ENCODE measurements at places on chromosomes 11 and 22. TPM values are rescaled to one million over a fixed set of nuclear protein-coding genes. Genes with fewer than 3 reads are reported as not detected.

DNA sequence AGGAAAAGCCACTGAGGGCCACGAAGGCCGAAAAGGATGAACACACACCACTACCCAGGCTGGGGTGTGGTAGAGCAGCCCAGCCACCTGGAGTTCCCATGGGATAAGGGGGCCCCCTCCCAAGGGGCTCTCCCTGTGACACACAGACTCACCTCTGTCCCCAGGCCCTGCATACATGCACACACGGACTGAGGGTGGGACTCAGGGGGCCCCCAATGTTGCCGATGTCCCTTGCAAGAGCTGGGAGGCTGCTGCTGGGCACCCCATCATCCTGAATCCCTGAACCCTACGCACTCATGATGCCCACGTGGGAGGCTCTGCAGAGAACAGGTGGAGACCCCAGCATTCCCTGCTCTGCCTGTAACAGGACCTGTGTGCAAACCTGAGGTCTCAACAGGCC lies 14.5 kb downstream of the SHANK2 start:
- DNase-seq = no peak
- peaks cover 12% of the 10 kb centered on the region for H3K27me3 ChIP-seq
- H3K4me3 ChIP-seq = no peak overlapping the region
- H3K36me3 ChIP-seq = no peaks in the 10 kb centered on the region
- H3K4me1 ChIP-seq = no peaks in the 10 kb centered on the region

DNA sequence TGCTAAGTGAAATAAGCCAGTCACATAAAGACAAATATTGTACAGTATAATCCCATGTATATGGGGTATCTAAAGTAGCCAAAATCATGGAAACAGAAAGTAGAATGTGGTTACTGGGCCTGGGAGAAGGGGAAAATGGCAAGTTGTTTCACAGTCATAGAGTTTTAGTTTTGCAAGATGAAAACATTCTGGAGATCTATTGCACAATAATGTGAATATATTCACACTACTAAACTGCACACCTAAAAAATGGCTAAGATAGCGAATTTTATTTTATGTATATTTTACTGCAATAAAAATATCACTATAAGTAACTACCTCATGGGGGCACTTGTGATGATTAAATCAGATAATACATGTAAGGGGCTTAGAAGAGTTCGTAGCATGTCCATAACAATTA lies 72.0 kb upstream of the ARHGAP32 start:
- H3K4me3 ChIP-seq = no peak overlapping the region
- no peaks in the 10 kb centered on the region for H3K36me3 ChIP-seq
- H3K27ac ChIP-seq = no peak overlapping the region
- no peaks in the 10 kb centered on the region for H3K4me1 ChIP-seq
- DNase-seq = no peak
- H3K27me3 ChIP-seq = peaks cover 4% of the 10 kb centered on the region

- no peak for DNase-seq
- peaks cover 6% of the 10 kb centered on the region for H3K27me3 ChIP-seq
- H3K36me3 ChIP-seq = no peaks in the 10 kb centered on the region
Observed at GRCh38 chr11:116285026-116285425, 487.8 kb downstream of the BUD13 start.

DNA sequence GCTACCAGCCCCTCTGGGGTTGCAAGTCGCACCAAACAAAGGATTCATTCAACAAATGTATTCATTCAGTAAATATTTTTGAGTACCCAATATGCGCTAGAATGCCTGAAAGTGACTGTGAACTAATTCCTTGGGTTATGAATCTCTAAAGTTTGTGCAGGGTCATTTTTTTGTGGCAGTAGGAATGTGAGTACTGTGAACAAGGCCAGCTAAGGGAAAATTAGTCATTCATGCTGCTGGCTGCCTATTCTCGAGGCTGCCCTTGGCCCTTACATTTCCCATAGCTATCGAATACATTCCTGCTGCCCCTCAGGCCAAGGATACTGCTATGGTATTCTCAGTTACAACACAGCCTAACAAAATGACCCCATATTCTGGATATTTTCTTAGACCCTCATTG lies 141.6 kb downstream of the TRPC6 start:
- no peaks in the 10 kb centered on the region for H3K4me1 ChIP-seq
- H3K4me3 ChIP-seq = no peak overlapping the region
- no peak for DNase-seq
- no peak overlapping the region for H3K27ac ChIP-seq
- H3K36me3 ChIP-seq = no peaks in the 10 kb centered on the region

GRCh38 chr11:77886401-77886800 lies 65.5 kb downstream of the AAMDC start:
- no peaks in the 10 kb centered on the region for H3K27me3 ChIP-seq
- peaks cover 15% of the 10 kb centered on the region for H3K36me3 ChIP-seq
- no peak overlapping the region for H3K27ac ChIP-seq
- H3K4me3 ChIP-seq = no peak overlapping the region
- no peaks in the 10 kb centered on the region for H3K4me1 ChIP-seq

DNA sequence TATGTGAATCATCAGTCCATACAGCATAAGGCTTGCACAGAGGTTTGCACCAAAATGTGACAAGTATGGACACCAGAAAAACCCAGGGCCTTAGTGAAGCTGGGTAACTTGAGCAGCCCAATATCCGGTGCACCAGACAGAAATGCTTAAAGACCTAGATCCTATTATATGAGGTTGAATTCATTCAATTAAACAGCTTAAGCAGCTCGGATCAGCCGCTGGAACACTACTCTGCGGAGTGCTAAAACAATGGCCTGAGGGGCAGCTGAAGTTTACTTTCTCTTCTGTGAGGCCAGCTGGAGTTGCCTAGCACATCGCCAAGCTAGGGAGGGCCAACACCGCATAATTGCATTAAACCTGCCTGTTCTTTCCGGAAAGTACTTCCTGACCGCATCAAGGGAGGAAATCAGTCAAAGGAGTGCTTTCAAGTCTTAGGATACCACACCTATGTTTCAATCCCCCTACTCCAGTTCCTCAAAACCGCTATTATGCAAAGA lies 17.0 kb upstream of the FAM181B start:
- H3K4me3 ChIP-seq = no peak overlapping the region
- no peak for DNase-seq
- no peaks in the 10 kb centered on the region for H3K36me3 ChIP-seq
- H3K27me3 ChIP-seq = peaks cover 2% of the 10 kb centered on the region
- peaks cover 13% of the 10 kb centered on the region for H3K4me1 ChIP-seq

GRCh38 chr22:44181033-44181911 lies 547 bp downstream of the PARVG start:
- peaks cover 27% of the 10 kb centered on the region for H3K4me1 ChIP-seq
- peak overlapping the region; percentile 89 for H3K4me3 ChIP-seq
- H3K36me3 ChIP-seq = no peaks in the 10 kb centered on the region
- peak overlapping the region; percentile 99 for H3K27ac ChIP-seq
- DNase-seq = peak; percentile 71

DNA sequence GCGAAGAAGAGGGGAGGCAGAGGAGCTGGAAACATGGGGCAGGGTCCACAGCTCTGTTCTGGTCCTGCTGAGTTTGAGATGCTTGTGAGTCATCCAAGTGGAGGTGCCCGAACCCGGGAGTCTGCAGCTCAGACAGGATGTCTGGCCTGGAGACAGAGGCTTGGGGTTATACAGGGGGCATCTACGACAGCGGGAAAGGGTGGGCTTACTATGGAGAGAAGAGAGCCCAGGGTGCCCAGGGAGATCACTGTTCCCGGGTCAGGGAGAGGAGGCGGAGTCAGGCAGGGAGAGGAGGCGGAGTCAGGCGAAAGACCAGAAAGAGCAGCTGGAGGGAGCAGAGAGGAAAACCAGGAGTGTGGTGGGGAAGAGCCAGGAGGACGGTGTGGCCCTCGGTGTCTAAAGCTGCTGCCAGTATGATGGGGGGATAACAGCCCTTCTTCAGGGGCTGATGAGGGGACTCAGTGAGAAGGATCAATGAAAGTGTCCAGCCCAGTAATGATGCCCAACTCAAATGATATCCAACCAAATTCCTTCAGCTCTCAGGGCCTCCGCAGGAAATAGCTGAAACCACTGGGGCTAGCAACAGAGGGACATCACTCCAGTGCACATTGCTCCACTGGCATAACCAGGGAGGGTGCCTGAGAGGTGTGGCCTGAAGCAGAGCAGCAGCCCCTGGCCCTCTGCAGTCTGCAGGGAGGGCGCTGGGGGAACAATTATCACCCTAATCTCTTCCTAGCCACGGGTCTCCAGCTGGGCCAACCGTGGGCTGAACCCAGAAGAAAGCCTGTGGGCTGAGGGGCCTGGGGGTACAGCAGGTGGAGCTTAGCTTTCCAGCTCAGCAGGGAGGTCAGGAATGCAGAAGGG lies 2.6 kb upstream of the LTBP3 start:
- peaks cover 2% of the 10 kb centered on the region for H3K27me3 ChIP-seq
- DNase-seq = no peak
- no peaks in the 10 kb centered on the region for H3K36me3 ChIP-seq
- H3K4me1 ChIP-seq = peaks cover 40% of the 10 kb centered on the region

DNA sequence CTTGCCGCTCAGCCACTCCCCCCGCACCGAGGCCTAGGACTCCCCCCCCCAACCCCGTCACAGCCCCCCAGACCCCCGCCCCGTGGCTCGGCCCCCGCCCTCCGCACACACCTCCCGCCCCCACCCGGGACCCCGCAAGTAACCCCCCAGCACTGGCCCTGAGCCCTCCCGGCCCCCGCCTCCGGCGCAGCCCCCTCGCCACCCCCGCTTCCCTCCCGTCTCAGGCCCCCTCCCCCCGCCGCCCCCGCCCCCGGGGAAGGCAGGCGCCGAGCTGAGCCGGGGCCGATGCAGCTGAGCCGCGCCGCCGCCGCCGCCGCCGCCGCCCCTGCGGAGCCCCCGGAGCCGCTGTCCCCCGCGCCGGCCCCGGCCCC lies 1.5 kb downstream of the SHANK3 start:
- no peak for DNase-seq
- no peaks in the 10 kb centered on the region for H3K4me1 ChIP-seq
- H3K4me3 ChIP-seq = no peak overlapping the region
- H3K27ac ChIP-seq = no peak overlapping the region

DNA sequence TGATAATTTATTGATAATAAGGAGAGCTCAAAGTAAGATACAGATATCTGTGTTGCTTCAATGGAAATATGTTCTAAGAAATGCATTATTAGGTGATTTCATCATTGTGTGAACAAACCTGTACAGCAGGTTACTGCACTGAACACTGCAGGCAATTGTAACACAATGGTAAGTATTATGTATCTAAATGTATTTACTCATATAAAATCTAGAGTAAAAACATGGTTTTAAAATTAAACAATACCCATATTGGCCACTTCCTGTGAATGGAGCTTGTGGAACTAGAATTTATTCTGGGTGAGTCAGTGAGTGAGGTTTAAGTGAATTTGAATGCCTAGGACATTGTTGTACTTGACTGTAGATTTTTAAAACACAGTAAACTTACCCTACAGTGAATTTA lies 722.9 kb upstream of the RAG2 start:
- H3K4me3 ChIP-seq = no peak overlapping the region
- H3K27ac ChIP-seq = no peak overlapping the region
- H3K4me1 ChIP-seq = no peaks in the 10 kb centered on the region
- H3K27me3 ChIP-seq = peaks cover 5% of the 10 kb centered on the region
- no peak for DNase-seq

DNA sequence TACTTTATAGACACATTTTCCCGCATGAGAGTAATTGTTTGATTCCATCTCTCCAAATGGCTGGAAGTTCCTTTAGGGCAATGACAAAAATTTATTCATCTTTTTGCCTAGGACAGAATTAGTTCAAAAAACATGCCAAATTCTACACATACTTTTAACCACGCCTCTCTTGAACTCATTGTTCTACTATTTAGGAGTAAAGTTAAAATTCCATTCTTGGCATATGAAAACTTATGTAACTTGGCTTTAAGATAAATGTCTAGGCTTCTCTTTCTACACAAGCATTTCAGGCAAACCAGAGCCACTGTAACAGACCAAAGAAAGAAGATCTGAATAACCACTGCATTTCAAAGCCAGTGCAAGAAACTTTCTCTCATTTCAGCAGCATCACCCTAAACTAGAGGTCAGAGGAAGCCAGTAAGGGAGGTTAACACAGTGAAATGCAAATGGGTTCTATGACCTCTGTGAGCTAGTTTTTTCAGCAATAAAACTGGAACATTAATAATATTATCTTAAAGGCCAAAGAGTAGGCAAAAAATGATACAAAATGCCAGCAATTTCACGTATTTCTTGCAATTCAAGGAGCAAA lies 73.0 kb downstream of the RSF1 start:
- DNase-seq = no peak
- H3K4me3 ChIP-seq = no peak overlapping the region
- H3K4me1 ChIP-seq = peaks cover 71% of the 10 kb centered on the region
- peaks cover 5% of the 10 kb centered on the region for H3K36me3 ChIP-seq
- H3K27ac ChIP-seq = peak overlapping the region; percentile 18

GRCh38 chr11:29783506-29783905 lies 233.3 kb downstream of the KCNA4 start:
- no peaks in the 10 kb centered on the region for H3K4me1 ChIP-seq
- H3K27ac ChIP-seq = no peak overlapping the region
- no peak for DNase-seq
- no peaks in the 10 kb centered on the region for H3K36me3 ChIP-seq

GRCh38 chr22:17501679-17502285 lies 61.5 kb upstream of the SLC25A18 start:
- DNase-seq = peak; percentile 47
- H3K36me3 ChIP-seq = no peaks in the 10 kb centered on the region
- no peaks in the 10 kb centered on the region for H3K4me1 ChIP-seq

GRCh38 chr22:20741634-20742581 lies 32.0 kb upstream of the SERPIND1 start:
- H3K4me3 ChIP-seq = no peak overlapping the region
- no peak overlapping the region for H3K27ac ChIP-seq
- peaks cover 46% of the 10 kb centered on the region for H3K36me3 ChIP-seq
- peaks cover 4% of the 10 kb centered on the region for H3K27me3 ChIP-seq
- no peaks in the 10 kb centered on the region for H3K4me1 ChIP-seq
- peak; percentile 12 for DNase-seq

- H3K4me1 ChIP-seq = peaks cover 11% of the 10 kb centered on the region
- H3K36me3 ChIP-seq = peaks cover 3% of the 10 kb centered on the region
- H3K27ac ChIP-seq = no peak within 1 kb of the TSS
- peak within 1 kb of the TSS; percentile 73 for H3K4me3 ChIP-seq
Observed at GRCh38 chr11:35617687-35618496, at the start of gene FJX1. TSS of gene FJX1 (plus strand) at chr11:35618460. CDS start at chr11:35618637, 177 bp downstream.

DNA sequence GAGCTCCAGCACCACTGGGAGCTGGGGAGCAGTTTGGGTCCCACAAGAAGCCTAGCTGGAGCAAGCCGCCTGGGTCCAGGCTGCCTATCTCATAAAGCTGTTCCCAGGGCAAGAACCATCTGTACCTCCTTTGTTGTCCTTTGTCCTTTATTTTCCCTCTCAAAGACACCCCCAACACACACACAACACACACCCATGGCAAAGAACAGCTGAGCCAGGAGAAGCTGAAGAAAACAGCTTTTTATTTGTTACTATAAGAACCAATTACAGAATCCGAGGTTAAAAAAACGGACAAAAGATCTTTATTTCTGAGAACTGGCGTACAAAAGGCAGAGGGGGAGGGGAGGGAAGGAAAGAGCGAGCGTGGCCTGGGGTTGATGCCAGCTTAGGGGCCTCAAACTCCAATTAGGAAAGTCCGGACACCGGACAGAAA lies 1.7 kb upstream of the TUT1 start:
- peaks cover 34% of the 10 kb centered on the region for H3K36me3 ChIP-seq
- peaks cover 8% of the 10 kb centered on the region for H3K27me3 ChIP-seq
- no peak overlapping the region for H3K4me3 ChIP-seq
- H3K4me1 ChIP-seq = peaks cover 50% of the 10 kb centered on the region

GRCh38 chr11:28581286-28582242 lies 473.4 kb downstream of the METTL15 start:
- H3K27me3 ChIP-seq = peaks cover 1% of the 10 kb centered on the region
- no peaks in the 10 kb centered on the region for H3K36me3 ChIP-seq
- H3K4me3 ChIP-seq = no peak overlapping the region
- H3K27ac ChIP-seq = no peak overlapping the region

SUSD2 gene
- polyA plus RNA-seq = 0.14 TPM

RSF1 gene
- polyA plus RNA-seq = 16.4 TPM

SYCE3 gene
- polyA plus RNA-seq = not detected

SLC35E4 gene
- polyA plus RNA-seq = 2.7 TPM

FOSL1 gene
- polyA plus RNA-seq = 0.17 TPM

BTG4 gene
- not detected for polyA plus RNA-seq

SMTNL1 gene
- 0.12 TPM for polyA plus RNA-seq

PRR33 gene
- polyA plus RNA-seq = not detected

SAA4 gene
- not detected for polyA plus RNA-seq

Data from immature natural killer cell (primary cell).